Non-pigmented ciliary epithelial cell (primary cell): ENCODE measurements at places on chromosomes 13 and 19.
A peak's percentile ranks its signal among the peaks of the same experiment; 100 is the strongest.

DNA sequence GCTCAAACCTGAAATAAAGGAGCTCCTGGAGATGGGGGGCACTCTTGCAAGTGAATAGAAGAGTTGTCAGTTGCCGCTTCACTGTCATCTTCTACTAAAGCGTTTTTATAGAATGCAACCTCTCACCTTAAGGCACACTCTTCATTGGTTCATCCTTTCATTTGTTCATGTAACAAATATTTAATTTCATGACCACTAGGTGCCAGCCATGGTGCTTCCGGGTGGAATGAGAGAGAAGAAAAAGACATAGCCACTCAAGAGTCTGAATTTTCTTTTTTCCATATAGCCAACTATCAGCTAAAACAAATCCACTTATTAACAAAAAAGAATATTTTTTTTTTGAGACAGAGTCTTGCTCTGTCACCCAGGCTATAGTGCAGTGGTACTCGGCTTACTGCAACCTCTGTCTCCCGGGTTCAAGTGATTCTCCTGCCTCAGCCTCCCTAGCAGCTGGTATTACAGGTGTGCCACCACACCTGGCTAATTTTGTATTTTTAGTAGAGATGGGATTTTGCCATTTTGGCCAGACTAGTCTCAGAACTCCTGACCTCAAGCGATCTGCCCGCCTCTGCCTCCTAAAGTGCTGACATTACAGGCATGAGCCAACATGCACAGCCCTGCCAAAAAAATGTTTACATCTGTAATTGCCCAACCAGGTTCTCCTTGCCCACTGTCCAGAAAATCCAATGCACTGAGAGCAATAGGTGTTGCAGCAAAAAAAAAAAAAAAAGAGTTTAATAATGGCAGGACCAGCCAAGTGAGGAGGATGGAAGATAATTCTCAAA is 22.1 kb upstream of the SACS start:
- no peak for DNase-seq

DNA sequence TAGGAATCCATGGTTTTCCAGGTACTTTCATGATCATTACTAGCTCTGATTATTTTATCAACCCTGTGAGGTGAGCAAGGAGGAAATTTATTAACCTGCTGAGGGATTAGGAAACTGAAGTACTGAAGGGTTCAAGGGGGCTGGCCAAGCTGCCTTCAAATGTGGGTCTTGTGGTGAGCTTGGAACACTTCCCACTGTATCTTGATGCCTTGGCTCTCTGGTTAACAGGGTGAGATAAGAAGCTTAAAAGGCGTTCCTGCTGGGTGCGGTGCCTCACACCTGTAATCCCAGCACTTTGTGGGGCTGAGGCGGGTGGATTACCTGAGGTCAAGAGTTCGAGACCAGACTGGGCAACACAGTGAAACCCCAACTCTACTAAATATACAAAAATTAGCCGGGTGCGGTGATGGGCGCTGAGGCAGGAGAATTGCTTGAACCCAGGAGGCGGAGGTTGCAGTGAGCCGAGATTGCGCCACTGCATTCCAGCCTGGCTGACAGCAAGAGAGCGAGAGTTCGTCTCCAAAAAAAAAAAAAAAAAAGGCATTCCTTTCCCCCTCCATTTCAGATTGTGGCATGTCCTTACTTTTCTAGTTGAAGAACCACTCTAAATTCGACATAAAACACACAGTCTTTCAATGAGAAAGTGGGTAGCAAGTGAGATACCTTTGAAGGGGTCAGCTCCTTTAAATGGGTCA is 70.2 kb downstream of the KLF2 start:
- DNase-seq = peak; percentile 6

DNA sequence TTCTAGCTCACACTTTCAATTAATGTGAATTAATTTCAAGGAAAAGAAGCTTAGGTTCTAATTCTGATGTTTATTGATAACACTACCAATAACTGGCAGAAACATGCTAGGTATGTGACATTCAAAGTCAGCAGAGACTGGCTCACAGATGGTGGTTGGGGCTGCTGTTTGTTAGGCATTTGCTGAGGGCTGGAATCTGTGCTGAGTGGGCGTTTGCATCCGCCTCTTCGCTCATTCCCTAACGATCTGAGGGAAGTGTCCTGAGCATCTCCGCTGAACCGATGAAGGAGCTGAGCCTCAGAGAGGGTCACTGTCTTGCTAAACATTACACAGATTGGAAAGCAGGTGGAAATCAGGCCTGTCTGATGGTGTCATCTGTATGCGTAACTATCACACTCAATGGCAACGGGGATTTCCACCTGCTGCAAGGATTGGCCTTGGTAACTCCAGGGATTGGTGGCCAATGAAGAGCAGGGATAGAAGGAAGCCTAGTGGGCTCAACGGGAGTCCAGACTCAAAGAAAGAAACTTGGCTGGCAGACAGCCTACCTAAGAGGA is 338.9 kb downstream of the TEX29 start:
- DNase-seq = no peak

GRCh38 chr19:35332817-35333216 is 3.8 kb downstream of the CD22 start:
- no peak for DNase-seq

- DNase-seq = no peak
Measured at GRCh38 chr19:41480336-41480735, 37.4 kb downstream of the ERICH4 start.

DNA sequence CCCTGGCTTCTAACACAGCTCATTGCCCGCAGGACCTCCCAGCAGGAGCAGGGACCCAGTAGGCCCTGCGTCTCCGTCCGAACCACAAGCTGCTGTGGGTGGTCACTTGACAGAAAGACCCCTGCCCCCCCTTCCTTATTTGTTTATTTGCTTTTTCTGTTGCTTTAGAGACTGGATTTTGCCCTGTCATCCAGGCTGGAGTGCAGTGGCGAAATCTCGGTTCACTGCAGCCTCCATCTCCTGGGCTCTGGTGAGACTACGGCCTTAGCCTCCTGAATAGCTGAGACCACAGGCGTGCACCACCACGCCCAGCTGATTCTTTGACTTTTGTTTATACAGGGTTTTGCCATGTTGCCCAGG is 7.6 kb upstream of the PTBP1 start:
- no peak for DNase-seq

DNA sequence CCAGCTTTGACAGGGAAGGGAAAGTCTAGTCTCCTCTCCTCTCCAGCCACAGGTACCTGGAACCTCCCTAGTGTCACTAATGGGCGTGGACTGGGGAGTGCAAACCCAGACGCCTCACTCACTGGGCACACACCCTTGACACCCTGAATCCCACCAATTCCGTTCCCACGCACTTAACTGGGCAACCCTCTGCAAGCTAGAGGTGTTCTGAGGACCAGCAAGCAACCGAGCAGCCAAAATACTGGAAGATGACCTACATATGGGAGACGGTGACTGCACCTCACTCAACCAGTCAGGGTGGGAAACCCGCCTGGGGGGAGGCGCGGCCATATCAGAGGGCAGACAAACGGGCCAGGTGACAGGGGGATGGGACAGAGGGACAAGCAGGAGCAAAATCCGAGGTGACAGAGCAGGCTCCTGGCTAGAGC is 991 bp downstream of the ABHD17A start:
- DNase-seq = no peak

GRCh38 chr13:67167420-67167819 is 62.7 kb downstream of the PCDH9 start:
- DNase-seq = no peak

DNA sequence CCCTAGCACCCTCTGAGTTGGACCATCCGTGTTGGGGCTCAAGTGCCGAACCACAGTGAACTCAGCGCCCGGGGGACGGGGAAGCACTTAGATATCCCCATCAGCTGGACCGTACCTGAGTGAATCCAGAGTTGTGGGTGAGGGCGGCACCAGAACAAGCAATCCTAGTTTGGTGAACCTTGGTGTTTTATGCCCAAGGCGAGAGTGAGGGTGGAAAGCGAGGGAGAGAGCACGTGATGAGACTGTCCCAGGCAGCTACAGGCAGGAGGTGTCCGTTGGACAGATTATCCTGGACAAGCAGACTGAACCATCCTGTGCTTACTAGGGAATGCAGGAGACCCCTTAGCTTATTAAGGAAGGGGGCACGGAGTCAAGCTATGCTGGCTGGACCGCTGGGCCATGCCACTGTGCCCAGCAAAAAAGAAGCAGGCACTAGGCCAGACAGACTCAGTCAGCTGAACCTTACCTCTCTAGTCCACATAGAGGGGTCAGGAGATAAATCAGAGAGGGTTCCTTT is 596 bp downstream of the GET3 start:
- no peak for DNase-seq

- no peak for DNase-seq
Measured at GRCh38 chr13:50033725-50034124, 18.5 kb downstream of the KCNRG start.

GRCh38 chr19:2070436-2070827 is 19.4 kb upstream of the MKNK2 start:
- DNase-seq = no peak

DNA sequence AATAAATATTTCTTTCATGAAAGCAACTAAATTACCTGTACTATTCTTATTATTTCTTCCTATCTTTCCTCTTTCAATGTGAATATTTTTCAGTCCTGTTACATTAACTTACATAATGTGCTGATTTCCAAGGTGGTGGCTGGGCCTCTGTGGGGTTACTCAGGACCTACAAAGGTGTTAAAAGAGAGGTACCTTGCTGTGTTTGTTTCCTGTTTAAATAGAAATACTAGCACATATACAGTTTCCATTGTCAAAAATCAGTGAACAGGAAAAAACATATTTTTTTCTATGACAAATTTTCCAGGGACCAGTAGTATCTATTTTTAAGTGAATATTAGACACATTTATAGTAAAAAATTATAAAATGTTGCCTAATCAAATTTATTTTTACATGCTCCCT is 8.7 kb upstream of the PCDH9 start:
- no peak for DNase-seq

- no peak for DNase-seq
Measured at GRCh38 chr19:42658076-42658475, 63.4 kb upstream of the CEACAM8 start.

DNA sequence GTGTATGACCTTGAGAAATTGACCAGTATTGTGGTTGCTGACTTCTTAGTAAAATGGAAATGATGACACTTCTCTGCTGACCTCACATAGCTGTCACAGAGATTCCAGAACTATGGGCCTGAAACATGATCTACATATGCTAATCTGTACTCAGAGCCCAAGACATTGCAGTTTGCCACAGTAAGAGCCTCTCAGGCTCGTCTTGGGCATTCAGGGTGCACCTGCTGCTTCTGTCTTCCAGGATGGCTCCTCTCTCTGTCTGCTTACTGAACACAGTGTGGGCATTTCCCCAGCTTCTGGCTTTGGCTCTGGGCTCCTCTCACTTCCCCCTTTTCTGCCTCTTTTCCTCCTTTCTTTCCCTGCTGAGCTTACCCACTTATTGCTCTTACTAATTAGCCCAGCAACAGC is 22.3 kb upstream of the SLC46A3 start:
- DNase-seq = no peak

GRCh38 chr13:71464686-71465085 is 402.3 kb downstream of the DACH1 start:
- no peak for DNase-seq
